ENCODE measurements at places on chromosomes 12 and 14. TPM values are rescaled to one million over a fixed set of nuclear protein-coding genes. Genes with fewer than 3 reads are reported as not detected.

The ANKRD9 gene
- total RNA-seq: 10.8 TPM

The CFL2 gene
- total RNA-seq: 105 TPM

The CNTN1 gene
- total RNA-seq: 0.17 TPM

The GUCY2C gene
- not detected for total RNA-seq

The SERPINA5 gene
- total RNA-seq: 3.5 TPM

The MFAP5 gene
- total RNA-seq: not detected

The NFE2 gene
- 4.3 TPM for total RNA-seq

The TMEM30B gene
- 0.07 TPM for total RNA-seq

The RAD51AP1 gene
- 189 TPM for total RNA-seq

The MORN3 gene
- 0.19 TPM for total RNA-seq

The ESR2 gene
- total RNA-seq: 0.21 TPM

The MYBPC1 gene
- not detected for total RNA-seq

The RNASE3 gene
- total RNA-seq: not detected

The CLEC2A gene
- total RNA-seq: not detected

The TDRD9 gene
- total RNA-seq: not detected

The ANKRD52 gene
- 18.1 TPM for total RNA-seq

The EIF2S3B gene
- total RNA-seq: 1.8 TPM

The CIDEB gene
- not detected for total RNA-seq

The NGB gene
- not detected for total RNA-seq

The EFS gene
- total RNA-seq: 74.3 TPM

The LRFN5 gene
- total RNA-seq: 0.12 TPM

The HSP90B1 gene
- 588 TPM for total RNA-seq

The ACOT6 gene
- total RNA-seq: not detected

The PNMA1 gene
- 37.3 TPM for total RNA-seq

The DEGS2 gene
- not detected for total RNA-seq

The RFX4 gene
- total RNA-seq: 3.4 TPM

The FITM1 gene
- total RNA-seq: 1.2 TPM

The KDM5A gene
- total RNA-seq: 44.7 TPM

The GALNT4 gene
- 2.8 TPM for total RNA-seq

The HOXC12 gene
- not detected for total RNA-seq

The DACT1 gene
- total RNA-seq: 3.4 TPM

The OR4N2 gene
- total RNA-seq: not detected

The SLC25A47 gene
- not detected for total RNA-seq

The PTHLH gene
- total RNA-seq: not detected

The TSPAN19 gene
- total RNA-seq: 4.3 TPM

The BMP4 gene
- 11.0 TPM for total RNA-seq

The PAPOLA gene
- 235 TPM for total RNA-seq

The GPR33 gene
- not detected for total RNA-seq

The KRT80 gene
- 0.12 TPM for total RNA-seq
